Activated CD4-positive, alpha-beta T cell treated with anti-CD3 and anti-CD28 coated beads, Interleukin-2, amount 50 U/mL, for 24 hours (primary cell): ENCODE measurements at places on chromosomes 11 and 22.

- no peak for DNase-seq
Observed at GRCh38 chr11:111737444-111738210, 28.6 kb downstream of the PPP2R1B start.

DNA sequence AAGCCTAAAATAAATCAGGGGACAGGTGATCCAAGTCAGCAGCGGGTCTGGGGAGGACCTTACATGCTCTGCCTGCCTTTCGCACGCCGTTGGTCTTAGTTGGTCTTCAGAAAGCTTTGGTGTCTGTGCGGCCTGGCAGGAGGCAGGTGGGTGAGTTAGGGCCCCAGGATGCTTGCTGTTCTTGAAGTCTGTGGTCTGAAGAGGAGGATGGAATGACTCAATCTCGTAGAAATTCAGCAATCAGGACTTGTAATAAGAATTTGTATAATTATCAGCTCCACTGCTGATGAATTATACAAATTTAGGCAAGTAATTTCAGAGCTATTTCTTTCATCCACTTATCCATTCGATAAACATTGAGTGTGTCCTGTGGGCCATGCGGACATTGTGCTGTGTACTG is 138.5 kb downstream of the FEZ1 start:
- DNase-seq = no peak

DNA sequence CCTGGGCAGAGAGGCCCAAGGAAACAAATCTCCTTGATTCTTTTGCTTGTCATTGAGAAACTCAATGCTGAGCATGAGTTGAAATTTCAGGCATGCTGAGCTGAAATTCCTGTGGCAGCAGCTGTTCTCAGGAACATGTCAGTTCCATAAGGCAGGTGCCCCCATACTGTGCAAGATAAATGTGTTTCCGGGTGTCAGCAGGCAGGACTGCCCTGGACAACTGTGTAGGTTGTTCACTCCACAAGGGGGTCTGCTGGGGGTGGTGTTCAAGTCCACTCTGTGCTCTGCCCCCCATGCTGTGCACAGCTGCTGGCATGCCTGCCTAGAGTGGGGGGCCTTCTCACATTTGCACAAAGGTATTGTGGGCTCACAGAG is 133.7 kb downstream of the CTTN start:
- no peak for DNase-seq

GRCh38 chr11:120200677-120201076 is 10.2 kb upstream of the OAF start:
- DNase-seq = no peak

- no peak for DNase-seq
Observed at GRCh38 chr11:131234221-131234620, 136.2 kb upstream of the NTM start.

DNA sequence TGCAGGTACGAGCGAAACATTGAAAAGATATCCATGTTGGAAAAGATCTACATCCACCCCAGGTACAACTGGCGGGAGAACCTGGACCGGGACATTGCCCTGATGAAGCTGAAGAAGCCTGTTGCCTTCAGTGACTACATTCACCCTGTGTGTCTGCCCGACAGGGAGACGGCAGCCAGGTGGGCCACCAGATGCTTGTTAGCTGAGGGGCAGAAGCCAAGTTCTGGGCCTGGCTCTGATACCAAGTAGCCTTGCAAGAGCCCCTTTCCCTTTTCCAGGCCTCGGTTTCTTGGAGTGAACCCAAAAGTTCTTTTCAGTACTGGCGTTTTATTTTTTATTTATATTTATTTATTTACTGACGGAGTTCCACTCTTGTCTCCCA is 9.6 kb downstream of the F2 start:
- DNase-seq = no peak

DNA sequence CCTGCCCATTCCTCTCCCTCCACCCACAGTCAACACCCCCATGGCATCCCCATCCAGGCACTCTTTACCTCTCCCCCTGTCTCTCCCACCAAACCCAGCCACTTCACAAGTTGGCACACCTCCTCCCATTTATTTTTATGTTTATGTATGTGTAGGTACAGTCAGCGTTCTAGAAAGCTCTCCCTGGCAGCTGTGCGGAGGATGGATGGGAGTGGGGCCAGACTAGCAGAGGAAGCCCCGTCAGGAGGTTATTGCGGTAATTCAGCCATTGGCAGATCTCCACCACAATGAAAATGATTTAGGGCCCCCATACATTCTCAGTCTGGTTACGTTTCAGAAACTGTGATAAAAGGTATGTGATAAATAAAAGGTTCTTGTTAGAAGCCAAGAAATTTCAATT is 51.3 kb downstream of the BTG4 start:
- DNase-seq = no peak

- no peak for DNase-seq
Observed at GRCh38 chr11:18011633-18012032, 1.2 kb downstream of the SERGEF start.
